ENCODE measurements at places on chromosomes 2 and 18.
A peak's percentile ranks its signal among the peaks of the same experiment; 100 is the strongest.

GRCh38 chr2:16635791-16636699, 29.6 kb downstream of the CYRIA start:
- no peak for DNase-seq

DNA sequence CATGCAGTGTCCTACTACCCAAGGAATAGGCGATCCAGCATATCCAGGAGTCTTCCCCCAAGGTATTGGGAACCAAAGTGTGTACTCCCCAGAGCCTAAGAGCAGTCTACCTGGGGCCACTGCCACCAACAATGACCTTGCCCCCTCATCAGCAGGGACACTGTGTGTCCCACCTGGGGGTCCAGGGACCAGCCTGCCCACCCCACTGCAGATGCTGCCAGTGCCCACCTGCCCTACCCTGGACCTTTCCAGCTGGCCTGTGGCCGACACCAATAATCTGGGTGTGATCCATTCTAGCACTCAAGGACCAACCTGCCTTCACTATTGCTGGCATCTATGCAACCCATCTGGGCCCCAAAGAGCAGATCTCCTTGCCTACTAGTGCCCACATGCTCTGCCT, 32.2 kb downstream of the DNAH7 start:
- DNase-seq: no peak

DNA sequence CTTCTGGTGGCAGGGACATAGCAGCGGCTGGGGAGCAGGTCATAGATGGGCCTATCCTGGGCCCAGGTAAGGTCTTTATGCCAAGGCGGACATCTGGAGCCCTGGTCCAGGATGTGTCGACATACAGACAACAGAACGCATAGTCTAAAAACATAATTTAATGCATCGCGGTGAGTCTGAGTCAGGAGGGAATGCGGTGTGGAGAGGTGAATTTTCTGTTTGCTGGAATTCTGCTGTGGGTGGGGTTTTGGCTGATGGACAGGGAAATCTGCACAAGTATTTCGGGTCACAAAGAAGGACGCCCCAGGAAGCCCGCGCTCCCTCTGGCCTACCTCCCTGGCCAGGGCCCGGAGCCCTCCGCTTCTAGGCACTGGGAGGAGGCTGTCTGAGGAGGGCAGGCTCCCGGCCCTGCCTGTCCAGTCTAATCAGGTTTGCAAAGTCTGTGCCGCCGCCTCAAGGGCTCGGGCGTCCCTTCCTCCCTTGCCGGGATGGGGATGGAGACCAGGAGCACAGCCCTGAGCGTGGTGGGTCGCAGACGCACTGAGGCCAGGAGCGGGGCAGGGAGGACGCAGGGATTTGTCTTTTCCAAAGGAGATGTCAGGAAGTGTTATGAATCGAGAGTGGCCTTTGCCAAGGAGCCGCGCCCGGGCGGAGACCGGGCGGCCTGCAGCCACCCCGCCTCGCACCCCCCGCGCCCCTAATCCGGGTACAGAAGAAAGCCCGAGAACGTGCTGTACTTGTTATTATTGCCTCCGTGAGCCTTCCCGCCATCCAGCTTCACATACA, 2.3 kb downstream of the C1QL2 start:
- no peak for DNase-seq

DNA sequence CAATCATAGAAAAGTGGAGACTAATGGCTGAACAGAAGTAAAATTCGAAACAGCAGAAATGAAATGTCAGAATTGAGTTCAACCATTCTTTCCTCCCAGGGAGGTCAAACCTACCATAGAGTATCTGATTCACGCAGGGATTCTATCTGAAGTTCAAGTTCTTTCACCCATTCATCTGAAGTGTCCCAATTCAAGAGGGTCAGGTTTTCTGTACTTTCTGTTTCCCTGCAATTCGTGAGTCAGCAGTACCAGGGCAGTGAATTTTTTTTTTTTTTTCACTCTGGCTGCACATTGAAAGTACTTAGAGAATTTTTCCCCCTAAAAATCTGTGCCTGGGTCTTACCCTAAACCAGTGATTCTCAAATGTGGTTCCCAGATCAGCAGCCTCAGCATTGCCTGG, 40.9 kb upstream of the CCDC88A start:
- no peak for DNase-seq

DNA sequence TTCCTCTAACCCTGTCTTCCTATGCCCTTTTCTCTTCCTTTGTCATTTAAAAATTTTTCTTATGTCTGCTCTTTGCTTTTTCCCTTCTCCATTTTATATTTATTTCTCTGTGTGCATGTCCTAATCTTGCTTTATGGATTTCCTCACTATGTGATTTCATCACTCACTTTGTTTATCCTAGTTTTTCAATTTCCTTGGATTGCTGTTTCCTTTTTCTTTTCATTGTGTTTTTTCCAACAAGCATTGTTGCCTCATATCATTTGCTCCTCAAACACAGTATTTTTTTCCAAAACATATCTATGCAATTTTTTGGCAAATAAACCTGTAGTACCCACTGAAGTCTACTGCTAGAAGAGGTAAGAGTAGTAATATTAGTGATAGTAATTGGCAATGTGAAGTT, 67.4 kb upstream of the PNPT1 start:
- DNase-seq: no peak

DNA sequence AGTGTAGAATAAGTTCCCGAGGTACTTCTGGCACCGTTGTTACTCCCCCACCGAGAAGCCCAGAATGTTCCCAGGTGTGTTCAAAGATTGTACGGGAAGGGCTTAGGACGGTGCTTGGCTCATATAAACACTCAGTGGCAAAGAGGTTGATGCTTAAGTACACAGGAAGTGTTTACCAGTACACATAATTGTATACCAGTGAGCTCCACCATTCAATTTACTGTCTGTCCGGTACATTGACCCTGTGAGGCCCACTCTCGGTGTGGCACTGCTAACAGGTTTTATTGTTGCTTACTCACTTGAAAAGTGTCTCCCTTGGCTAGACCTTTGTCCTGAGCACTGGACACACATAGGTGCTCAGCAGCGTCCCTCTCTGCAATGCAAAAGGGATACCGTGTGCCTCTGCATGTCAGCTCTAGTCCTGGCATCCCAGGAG, 191.0 kb downstream of the NEDD4L start:
- DNase-seq: no peak

- DNase-seq: no peak
Measured at GRCh38 chr18:37711766-37712505, 146.3 kb upstream of the CELF4 start.

GRCh38 chr2:202033317-202034248, at the start of gene FZD7:
Gene FZD7, plus strand, starts transcription at chr2:202033855. Its CDS starts 793 bp downstream, at chr2:202034648.
- peak; percentile 77 for DNase-seq

DNA sequence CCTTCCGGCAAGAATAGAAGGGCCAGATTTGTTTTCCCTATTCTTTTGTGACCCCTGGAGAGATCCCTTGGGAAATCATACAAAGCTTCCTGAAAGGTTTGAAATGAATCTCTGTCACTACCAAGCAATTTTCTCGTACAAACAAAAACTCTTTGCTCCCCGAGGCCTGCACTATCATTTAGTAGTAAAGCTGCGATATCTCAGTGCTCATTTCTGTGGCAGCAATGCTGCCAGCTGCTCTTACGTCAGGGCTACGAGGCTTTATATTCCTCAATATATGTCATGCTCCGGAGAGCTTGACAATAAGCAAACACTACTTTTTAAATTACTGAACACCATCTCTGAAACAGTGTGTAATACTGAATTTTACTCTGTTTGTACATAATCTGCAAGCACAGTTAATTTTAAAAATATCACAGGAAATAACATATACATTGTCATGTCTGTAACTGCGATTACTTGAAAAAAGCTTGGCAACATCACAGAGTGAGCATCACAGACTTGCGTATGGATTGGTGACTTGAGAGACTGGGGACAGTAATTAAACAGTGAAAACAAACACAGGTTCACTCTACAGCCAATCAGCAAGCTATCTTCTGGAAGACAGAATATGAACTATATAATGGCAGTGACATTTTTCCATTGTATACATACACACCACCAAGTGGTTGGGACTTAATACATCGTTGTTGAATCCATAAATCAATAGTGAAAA, 403.3 kb upstream of the NETO1 start:
- DNase-seq: no peak

DNA sequence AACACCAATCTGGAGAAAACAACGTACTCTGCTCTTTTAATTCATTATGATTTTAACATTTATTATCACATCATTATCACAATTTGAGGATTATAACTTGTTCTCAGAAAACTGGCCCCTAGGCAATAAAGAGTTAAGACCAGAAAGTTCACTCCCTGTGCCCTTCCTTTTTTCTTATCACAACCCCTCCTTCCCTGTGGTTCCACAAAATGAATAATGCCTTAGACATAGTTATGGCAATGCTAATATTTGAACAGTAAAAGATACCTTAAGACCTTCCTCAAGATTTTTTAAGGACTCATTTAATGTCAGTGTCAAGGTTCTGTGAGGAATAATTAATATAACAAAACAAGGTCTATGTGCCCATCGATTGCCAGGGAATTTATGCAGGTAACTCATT, 596.2 kb downstream of the ARHGAP15 start:
- DNase-seq: no peak

- DNase-seq: no peak
Measured at GRCh38 chr2:240144649-240145261, 4.3 kb upstream of the OTOS start.

DNA sequence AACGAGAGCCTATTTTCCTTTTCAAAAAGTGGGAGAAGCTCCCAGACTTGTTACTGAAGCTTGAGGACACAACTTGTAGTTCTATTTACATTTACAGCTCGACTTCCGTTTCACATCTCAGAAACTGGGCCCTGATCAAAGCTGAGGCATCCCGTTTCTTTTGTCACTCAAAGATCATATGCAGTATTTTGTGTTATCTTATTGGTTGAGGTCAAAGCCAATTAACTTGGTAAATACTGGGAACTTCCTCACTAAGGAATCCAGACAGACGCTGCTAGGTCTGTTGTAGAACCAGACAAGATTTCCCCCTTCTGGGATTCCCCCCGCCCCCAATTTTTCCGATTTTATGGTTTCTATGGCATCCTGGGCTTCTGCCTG, 50.3 kb downstream of the TSN start:
- no peak for DNase-seq

DNA sequence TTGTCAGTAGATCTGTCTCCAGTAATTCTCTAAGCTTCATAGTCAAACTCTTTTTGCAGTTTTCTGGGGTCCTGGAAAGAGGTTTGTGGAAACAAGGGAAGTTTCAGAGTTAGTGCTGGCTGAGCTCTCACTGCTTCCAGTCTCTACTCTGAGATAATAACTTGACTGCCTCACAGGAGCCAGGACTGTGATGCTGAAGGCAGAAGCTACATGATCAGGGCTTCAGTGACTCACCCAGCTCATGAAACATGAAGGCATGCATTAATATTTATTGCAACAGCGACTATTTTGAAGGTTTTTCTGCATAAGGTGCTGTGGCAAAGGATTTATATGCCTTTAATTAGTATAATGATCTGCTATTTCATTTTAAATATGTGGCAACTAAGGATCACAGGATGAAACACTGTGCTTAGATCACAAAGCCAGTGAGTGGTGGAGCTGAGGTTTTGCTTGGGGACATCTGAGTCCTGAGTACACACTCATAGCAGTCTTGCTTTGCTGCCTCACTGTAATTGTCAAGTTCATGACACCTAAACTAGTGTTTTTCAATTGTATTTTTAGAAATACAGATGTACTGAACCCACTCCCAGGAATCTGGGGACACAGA, 448.4 kb upstream of the GCFC2 start:
- no peak for DNase-seq

GRCh38 chr2:173441222-173441621, 86.5 kb downstream of the CDCA7 start:
- no peak for DNase-seq

DNA sequence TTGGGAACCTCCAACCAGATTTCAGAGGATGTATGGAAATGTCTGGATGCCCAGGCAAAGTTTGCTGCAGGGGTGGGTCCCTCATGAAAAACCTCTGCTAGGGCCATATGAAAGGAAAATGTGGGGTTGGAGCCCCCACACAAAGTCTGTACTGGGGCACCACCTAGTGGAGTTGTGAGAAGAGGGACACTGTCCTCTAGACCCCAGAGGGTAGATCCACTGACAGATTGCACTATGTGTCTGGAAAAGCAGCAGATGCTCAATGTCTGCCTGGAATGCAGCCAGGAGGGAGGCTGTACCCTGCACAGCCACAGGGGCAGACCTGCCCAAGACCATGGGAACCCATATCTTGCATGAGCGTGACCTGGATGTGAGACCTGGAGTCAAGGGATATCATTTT, 573.7 kb upstream of the NXPH2 start:
- DNase-seq: no peak

DNA sequence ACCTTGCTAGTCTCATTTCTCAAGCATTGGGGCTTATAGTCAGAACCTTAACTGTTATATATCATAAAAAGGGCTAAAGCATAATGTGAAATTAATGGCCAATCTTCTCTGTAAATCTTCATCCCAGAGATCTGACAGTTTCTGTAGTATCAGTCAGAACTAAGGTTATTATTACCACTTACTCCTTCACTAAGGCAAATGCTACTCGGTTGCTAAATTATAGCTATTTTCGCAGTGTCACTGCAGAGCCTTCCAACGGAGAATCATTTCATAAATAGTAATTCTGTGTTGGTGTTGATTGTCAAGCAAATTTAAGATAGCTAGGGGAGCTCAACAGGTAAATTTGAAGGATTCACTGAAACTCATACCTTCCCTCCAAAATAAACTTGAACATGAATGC, 258.0 kb downstream of the METTL4 start:
- no peak for DNase-seq

- no peak for DNase-seq
Measured at GRCh38 chr18:74126684-74127655, 20.7 kb downstream of the FBXO15 start.

GRCh38 chr18:75546964-75547363, 119.5 kb upstream of the SMIM21 start:
- no peak for DNase-seq

- no peak for DNase-seq
Measured at GRCh38 chr2:86617153-86617552, 6.5 kb downstream of the RNF103 start.

DNA sequence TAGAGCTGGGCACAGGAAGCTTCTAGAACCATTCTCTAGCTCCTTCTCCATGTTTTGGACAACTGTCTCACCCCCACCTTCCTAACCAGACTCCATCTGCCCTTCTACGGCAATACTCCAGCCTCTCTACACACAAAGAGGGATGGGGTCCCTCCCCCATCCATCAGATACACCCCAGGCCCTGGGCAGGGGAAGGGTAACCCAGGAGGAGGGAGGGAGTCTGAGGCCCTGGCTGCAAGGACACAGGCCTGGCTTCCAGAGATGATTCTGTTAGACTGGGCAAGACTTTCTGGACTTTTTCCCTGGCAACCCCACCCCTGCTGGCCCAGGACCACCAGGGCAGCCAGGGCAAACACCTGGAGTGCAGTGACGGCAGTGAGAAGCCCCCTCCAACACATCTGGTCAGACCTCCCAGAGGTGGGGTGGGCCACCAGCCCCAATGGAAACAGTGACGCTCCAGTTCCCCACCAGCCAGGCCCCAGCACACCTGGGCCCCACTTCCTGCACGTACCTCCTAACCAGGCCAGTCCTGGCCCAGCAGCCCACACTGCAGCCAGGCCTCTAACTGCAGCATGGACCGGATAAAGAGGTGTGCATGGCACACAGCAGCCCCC, 6.5 kb downstream of the CYP26B1 start:
- DNase-seq: no peak

GRCh38 chr18:11956371-11957308, 24.7 kb upstream of the IMPA2 start:
- DNase-seq: no peak

GRCh38 chr2:9594366-9595054, 36.3 kb downstream of the YWHAQ start:
- DNase-seq: peak; percentile 59

Measured in HCT116 (cell line).